ENCODE measurements at places on chromosomes 3 and 15.
A peak's percentile ranks its signal among the peaks of the same experiment; 100 is the strongest.

DNA sequence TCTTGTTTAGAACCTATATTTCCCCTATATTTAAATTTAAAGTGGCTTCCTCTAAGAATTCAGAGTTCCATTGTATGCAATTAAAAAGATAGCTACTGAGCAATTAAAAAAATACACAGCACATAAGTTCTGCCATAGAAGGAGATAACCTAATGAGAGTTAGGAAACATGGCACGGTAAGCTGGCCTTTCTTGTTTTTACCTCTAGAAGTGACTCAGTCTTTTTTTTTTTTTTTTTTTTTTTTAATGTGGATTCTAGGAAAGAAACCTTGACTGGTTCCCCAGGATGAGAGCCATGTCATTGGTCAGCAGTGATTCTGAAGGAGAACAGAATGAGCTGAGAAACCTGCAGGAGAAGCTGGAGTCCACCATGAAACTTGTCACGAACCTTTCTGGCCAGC is 142.7 kb upstream of the BHLHE40 start:
- DNase-seq, result no peak

- DNase-seq, result peak; percentile 9
Observed at GRCh38 chr3:132661101-132661500, 972 bp downstream of the UBA5 start.

DNA sequence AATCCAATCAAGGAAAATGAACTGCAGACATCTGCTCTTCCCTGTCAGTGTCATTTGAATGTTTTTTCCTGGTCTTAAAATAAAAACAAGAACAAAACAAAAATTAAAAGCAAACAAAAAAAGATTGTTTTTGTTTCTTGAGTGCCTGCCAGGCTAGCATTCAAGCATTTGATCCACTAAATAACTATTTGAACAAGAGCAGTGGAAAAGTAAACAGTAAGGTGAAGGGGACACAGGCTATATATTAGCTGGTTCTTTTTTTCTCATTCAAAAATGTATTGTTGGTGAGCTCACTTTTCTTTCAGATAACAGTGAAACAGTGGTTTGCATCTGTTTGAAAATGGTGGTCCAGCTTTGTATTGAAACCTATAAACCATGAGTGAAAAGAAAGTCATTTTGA is 586.9 kb upstream of the SGO1 start:
- no peak for DNase-seq

- no peak for DNase-seq
Observed at GRCh38 chr15:45386974-45387373, 8.6 kb upstream of the GATM start.

GRCh38 chr3:26522919-26523318 is 99.7 kb upstream of the LRRC3B start:
- DNase-seq, result no peak

GRCh38 chr3:8589880-8590556 is 54.6 kb downstream of the SSUH2 start:
- DNase-seq, result no peak

DNA sequence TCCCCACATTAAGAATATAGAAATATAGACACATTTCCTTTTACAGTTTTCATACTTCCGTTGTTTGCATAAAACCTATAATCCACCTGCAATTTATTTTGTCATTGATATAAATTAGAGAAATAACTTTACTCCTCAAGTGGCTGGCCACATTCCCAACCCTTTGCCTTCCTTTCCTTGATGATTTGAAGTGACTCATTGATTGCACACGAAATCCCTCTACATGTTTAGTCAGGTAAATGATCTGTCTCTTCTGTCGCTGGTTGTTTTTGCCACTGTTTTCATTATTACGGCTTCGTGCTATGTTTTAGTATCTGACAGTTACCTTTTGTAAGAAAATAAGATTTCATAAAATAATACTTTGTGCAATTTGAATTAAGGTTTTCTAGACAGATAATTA is 272.2 kb upstream of the NR2E3 start:
- DNase-seq, result no peak

DNA sequence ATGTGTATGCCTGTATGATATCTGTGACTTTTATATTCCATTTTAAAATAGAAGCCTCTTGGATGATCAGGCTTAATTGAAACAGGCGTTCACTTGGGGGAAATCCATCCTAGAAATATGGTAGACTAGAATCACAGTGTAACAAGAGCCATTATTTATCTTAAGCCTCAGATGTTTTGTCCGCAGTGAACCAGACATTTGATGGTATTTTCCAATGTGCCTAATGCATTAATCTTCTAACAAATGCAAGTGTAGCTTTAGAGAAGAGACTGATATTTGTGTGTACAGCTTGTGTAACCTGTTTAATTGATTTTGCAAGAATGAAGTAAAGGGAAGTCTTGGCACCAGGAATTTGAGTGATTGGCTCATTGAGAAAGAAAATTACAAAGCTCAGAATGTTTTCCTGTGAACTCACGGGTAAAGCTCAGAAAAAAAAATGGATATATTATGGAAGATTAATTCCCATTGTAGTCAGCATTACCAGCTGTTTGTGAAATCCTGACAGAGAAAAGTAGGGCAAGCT is 155.7 kb downstream of the SV2B start:
- no peak for DNase-seq

GRCh38 chr3:42020684-42021307 is 58.9 kb upstream of the ULK4 start:
- DNase-seq, result no peak

DNA sequence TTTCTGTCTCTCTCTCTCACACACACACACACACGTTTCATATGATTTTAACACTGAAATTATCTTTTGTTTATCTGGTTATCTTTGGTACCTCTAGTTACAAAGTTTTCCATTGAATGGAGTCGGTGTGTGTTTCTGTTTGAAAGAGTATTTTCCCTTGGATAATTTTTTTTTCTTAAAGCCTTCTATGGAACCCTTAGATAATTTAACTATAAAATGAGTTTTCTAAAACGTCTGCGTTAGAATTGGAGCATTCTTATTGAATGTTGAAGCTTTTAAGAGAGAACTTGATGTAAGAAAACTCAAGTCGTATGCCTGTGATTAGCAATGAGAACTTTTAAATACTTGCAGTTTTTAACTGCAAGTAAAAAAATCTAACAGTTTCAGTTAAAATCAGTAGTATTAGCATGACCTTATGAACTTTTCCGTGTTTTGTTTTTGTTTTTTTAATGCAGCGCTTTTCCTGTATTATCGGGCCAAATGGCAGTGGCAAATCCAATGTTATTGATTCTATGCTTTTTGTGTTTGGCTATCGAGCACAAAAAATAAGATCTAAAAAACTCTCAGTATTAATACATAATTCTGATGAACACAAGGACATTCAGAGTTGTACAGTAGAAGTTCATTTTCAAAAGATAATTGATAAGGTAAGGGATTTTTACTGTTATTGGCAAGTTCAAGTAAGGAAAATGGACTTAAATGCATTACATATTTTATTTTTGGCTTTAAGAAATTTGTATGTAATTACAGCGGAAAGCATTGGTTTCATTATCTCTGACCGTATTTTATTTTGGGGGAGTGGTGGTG is 3.0 kb downstream of the SMC4 start:
- DNase-seq, result peak; percentile 12

DNA sequence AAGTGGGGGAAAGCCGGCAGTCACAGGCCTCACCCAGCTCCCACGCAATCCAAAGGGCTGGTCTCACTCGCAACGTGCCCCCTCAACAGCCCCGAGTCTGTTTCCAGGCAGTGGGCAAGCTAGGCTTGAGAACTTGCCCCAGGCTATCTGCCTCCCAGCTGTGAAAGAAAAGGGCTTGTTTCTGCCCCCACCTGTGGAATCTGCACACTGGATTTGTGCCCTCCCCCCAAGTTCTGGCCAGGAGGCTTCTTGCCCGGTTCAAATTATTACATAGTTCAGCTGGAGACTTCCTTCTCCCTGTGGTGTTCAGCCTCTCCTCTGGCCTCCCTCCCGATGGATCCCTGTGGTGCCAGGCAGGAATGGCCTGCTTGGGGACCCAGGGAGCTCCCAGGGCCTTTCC is 283.9 kb upstream of the LYSMD4 start:
- no peak for DNase-seq

DNA sequence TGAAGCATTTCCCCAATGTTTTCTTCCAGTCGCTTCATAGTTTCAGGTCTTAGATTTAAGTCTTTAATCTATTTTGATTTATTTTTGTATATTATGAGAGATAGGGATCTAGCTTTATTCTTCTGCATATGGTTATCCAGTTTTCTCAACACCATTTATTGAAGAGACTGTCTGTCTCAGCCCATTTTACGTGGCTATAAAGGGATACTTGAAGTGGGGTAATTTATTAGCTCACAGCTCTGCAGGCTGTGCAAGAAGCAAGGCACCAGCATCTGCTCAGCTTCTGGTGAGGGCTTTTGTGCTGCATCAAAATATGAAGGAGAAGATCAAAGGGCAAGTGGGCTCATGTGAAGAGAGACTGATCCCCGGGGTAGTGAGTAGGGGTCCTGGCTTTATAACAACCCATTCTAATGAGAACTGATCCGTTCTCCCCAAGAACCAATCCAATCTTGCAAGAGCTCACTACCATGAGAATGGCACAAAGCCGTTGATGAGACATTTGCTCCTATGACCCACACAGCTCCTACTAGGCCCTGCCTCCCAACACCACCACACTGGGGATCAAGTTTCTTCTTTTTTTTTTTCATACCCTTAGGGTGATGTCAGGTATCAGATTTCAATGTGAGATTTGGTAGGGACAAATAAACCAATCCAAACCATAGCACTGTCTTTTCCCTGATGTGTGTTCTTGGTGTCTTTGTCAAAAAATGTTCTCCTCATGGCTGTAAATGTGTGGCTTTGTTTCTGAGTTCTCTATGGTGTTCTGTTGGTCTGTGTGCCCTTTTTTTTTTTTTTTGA is 63.2 kb downstream of the IQGAP1 start:
- DNase-seq, result no peak

DNA sequence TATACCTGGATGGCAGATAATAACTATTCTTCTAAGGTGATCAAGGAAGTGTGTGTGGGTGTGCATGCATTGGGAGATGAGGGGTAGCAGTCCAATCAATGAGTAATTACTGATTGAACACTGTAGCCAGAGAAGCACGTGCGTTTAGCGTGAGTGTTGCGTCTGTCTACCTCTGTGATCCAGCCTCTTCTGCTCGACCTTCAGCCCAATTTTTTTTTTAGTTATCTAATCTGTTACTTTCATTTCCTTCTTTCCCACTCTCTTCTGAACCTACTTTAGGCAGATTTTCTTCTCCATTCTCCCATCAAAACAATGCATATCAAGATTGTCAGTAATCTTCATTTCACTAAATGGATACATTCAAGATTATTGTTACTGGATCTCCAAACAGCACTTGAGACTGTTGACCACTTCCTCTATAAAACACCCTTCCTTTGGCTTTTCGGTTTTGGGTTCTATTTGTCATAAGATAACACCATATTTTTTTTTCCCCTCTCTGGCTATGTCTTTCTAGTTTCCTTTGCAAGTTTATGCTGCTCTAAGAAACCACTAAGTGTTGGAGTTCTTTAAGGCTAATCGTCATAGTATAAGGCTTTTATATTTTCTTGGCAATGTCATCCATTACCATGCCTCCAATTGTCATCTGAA is 41.0 kb downstream of the MCTP2 start:
- peak; percentile 73 for DNase-seq

- DNase-seq, result no peak
Observed at GRCh38 chr15:32679298-32679690, 37.8 kb downstream of the SCG5 start.

- DNase-seq, result no peak
Observed at GRCh38 chr15:71143373-71144310, 28.4 kb downstream of the THSD4 start.

GRCh38 chr3:176219970-176220369 is 977.3 kb downstream of the TBL1XR1 start:
- DNase-seq, result no peak

DNA sequence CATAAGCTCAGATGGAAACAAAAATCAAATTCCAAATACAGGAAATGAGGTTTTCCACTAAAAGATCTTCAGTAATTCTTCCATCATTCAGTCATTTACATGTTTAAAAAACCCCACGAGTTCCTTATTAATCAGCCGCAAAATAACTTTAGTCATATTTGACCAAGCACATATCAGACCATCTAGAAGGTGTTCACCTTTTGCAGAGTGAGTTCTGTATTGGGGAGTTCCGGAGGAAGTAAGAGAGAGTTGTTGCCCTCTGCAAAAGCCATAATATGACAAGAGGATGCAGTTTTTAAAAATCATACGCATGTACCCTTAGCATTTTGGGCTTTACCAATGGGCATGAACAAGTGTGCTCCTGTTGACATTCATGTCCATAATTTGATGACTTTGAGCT is 61.6 kb downstream of the CCR1 start:
- no peak for DNase-seq

DNA sequence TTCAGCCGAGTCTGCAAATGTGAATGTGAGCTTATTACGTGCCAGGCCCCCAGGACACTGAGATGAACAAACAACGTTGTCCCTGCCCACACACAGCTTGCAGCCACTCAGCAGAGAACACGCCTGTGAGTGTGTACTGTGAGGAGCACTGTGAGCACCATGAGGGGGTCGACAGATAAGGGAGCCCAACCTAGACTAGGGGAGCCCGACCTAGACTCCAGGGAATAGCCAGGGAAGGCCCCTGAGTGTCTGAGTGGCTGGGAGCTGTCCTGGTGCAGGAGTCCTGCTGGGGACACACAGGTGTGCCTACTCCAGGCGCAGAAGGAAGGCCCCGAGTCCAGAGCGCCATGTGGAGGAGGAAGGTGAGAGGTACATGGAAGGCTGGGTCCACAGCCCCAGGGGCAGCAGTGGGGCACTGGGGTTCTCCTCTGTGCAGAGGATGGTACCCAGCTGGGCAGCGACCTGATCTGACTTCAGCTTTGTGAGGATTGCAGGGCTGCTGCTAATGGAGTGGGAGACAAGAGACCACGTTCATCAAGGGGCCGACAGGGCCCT is 36.5 kb downstream of the MGLL start:
- no peak for DNase-seq

- DNase-seq, result peak; percentile 81
Observed at GRCh38 chr3:23952646-23953045, 7.6 kb downstream of the NR1D2 start.

GRCh38 chr3:21226086-21226485 is 524.9 kb downstream of the ZNF385D start:
- DNase-seq, result no peak

GRCh38 chr15:82532991-82533481 is 7.2 kb downstream of the RPS17 start:
- no peak for DNase-seq

DNA sequence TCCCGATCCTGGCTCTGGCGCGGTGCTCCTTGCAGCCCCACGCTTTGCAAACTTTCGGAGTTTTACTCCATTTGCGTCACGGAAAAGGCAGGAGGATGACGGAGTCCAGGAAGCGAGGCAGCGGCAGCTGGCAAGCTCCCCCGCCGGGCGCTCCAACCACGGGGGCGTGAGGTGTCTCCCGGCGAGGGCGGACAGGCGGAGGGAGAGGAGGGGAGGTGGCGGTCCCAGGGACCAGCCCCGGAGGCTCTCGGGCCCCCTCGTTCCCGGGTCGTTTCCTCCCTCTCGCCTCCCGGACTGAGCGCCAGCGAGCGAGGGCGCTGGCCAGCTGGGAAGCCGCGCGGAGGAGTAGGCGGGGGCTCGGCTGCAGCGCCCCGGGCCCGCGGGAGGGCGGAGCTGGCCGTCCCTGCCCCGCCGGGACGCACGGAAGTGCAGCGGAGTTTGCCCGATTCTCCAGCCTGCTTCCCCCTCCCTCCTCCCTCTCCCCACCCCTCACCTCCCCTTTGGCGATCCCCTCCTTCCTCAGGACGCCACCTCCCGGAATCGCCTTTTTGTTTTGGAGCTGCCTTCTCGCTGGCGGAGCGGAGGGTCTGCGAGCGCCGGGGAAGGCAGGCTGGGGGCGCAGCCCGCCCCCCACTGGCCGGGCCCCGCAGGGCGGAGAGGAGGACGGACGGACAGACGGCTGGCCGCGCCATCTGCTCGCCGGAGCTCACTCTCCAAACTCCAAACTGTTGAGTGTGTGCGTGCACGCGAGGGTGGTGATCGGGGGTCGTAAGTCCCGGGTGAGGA is at the start of gene SNX33:
TSS of gene SNX33 (plus strand) at position 543 of the 786 bp plus-strand sequence. CDS start 1,191 bp downstream, outside the sequence.
- peak; percentile 56 for DNase-seq
